ENCODE measurements at places on chromosomes 12 and 14.
A peak's percentile ranks its signal among the peaks of the same experiment; 100 is the strongest.

DNA sequence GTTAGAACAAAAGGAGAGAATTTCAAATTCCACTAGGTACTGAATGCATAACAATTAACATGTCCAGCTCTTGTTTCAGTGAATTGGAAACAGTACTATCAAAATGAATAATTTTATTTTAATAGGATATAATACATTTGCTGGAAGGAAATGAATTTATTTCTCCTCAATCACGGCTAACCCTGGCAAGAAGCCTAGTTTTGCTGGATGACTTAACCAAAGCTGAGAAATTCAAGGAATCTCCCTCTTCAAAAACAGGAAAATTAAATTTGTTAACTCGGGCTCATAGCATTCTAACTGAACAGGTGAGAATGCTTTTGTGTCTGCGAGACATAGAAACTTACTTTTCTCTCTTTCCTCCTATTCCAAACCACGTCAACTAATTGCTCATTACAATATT lies 163.5 kb upstream of the NEDD1 start:
- no peaks in the 10 kb centered on the region for H3K27me3 ChIP-seq
- H3K36me3 ChIP-seq = no peaks in the 10 kb centered on the region
- no peak for DNase-seq
- H3K27ac ChIP-seq = no peak overlapping the region
- no peaks in the 10 kb centered on the region for H3K4me1 ChIP-seq

GRCh38 chr14:99808515-99808914 lies 15.3 kb downstream of the EML1 start:
- H3K36me3 ChIP-seq = no peaks in the 10 kb centered on the region
- no peaks in the 10 kb centered on the region for H3K4me1 ChIP-seq
- DNase-seq = no peak
- H3K4me3 ChIP-seq = no peak overlapping the region
- H3K27ac ChIP-seq = no peak overlapping the region
- H3K27me3 ChIP-seq = no peaks in the 10 kb centered on the region

DNA sequence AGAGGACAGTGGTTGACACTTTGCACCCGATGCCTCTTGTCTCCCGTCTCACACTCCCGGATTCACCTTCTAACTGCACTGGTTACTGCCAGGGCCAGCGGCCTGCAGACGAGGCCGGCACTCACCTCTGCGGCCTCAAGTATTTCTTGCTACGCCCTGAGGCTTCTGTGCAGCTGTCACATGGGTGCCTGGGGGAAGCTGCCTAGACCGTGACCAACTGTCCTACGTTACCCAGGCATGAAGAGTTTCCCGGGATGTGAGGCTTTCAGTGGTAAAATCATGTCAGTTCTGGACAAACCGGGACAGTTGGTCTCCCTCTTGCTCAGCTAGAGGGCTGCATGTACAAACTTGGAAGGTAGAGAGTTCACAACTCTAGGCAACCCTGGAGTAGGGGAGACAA lies 274.5 kb downstream of the GLT1D1 start:
- no peaks in the 10 kb centered on the region for H3K4me1 ChIP-seq
- no peaks in the 10 kb centered on the region for H3K27me3 ChIP-seq
- no peaks in the 10 kb centered on the region for H3K36me3 ChIP-seq

GRCh38 chr12:103908877-103909276 lies 21.3 kb upstream of the HSP90B1 start:
- DNase-seq = peak; percentile 64
- no peaks in the 10 kb centered on the region for H3K27me3 ChIP-seq
- no peak overlapping the region for H3K4me3 ChIP-seq
- H3K27ac ChIP-seq = no peak overlapping the region

DNA sequence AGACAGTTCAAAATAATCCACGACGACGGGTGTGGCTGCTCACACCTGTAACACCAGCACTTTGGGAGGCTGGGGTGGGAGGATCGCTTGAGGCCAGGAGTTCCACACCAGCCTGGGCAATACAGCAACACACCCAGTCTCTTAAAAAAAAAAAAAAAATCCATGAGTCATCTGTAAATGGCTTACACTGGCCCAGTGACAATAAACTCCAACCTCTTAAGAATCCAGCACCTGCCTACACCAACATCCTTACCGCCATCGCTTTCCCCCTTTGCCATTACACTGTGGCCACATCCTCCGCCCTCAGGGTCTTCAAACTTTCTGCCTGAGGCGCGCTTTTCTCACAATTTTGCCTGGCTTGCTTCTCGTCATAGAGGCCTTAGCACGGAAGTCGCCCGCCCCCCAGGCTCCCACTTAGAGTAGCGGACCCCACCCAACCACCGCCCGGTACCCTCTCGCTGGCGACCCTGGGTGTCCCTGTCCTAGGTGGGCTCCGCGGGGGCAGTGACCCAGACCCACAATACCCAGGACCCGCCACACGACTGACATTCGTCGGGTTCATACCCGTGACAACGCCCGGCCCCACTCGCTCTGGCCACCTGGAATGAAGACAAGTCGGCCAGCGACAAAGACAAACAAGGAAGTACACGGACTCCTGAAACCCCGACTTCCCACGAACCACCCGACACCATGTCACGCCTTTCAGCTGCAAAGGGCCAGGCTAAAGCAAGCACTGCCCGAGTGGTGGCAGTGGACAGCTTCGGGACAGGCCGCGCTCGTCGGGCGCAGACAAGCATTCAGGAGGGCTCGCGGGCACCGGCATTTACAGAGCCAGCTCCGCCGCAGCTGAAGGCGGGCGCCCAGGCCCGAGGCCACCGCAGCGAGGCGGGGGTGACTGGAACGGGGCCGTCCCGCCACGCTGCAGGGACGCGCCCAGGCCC lies 636 bp downstream of the GOLGA3 start:
- DNase-seq = peak; percentile 31
- H3K4me1 ChIP-seq = no peaks in the 10 kb centered on the region
- H3K36me3 ChIP-seq = peaks cover 6% of the 10 kb centered on the region
- H3K27ac ChIP-seq = peak overlapping the region; percentile 39
- H3K4me3 ChIP-seq = peak overlapping the region; percentile 97

- H3K4me1 ChIP-seq = peaks cover 9% of the 10 kb centered on the region
- no peak overlapping the region for H3K27ac ChIP-seq
- H3K36me3 ChIP-seq = peaks cover 2% of the 10 kb centered on the region
- H3K4me3 ChIP-seq = peak overlapping the region; percentile 10
- H3K27me3 ChIP-seq = peaks cover 19% of the 10 kb centered on the region
These were observed 1.7 kb downstream of the CYP27B1 start for GRCh38 chr12:57765003-57765697.

- H3K27ac ChIP-seq = no peak overlapping the region
- H3K4me3 ChIP-seq = no peak overlapping the region
- H3K36me3 ChIP-seq = no peaks in the 10 kb centered on the region
- no peaks in the 10 kb centered on the region for H3K27me3 ChIP-seq
- DNase-seq = peak; percentile 18
These were observed 6.6 kb downstream of the ERBB3 start for GRCh38 chr12:56086608-56087007.

- no peak overlapping the region for H3K27ac ChIP-seq
- H3K4me1 ChIP-seq = no peaks in the 10 kb centered on the region
- DNase-seq = no peak
- no peak overlapping the region for H3K4me3 ChIP-seq
- H3K27me3 ChIP-seq = no peaks in the 10 kb centered on the region
These were observed 484.9 kb upstream of the ATP2B1 start for GRCh38 chr12:90193500-90193899.

DNA sequence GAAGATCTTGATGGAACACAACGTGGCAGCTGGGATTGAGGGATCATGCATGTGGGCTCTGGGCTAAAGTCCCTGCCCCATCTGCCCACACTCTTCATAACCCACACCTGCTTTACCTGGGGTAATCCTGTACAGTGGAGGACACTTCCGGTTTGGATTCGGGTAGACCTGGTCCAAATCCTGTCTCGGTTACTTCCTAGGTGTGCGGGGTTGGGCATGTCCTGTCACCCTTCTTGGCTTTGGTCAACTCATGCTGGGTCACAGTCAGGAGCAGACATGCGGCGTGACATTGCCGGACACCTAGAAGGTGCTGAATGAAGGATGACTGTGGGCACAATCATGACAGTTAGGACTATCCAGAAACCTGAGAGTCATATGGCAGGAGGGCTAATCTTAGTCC lies 30.7 kb upstream of the WSCD2 start:
- H3K4me3 ChIP-seq = no peak overlapping the region
- H3K27me3 ChIP-seq = no peaks in the 10 kb centered on the region
- peaks cover 8% of the 10 kb centered on the region for H3K4me1 ChIP-seq
- no peak overlapping the region for H3K27ac ChIP-seq
- no peaks in the 10 kb centered on the region for H3K36me3 ChIP-seq
- no peak for DNase-seq

- DNase-seq = no peak
- no peaks in the 10 kb centered on the region for H3K4me1 ChIP-seq
- H3K27me3 ChIP-seq = no peaks in the 10 kb centered on the region
These were observed 37.7 kb upstream of the GXYLT1 start for GRCh38 chr12:42182394-42182793.

GRCh38 chr12:91937706-91938105 lies 207.9 kb downstream of the BTG1 start:
- H3K4me1 ChIP-seq = no peaks in the 10 kb centered on the region
- no peaks in the 10 kb centered on the region for H3K27me3 ChIP-seq
- no peak overlapping the region for H3K27ac ChIP-seq
- no peak overlapping the region for H3K4me3 ChIP-seq

- no peaks in the 10 kb centered on the region for H3K36me3 ChIP-seq
- no peak overlapping the region for H3K27ac ChIP-seq
- H3K4me3 ChIP-seq = no peak overlapping the region
- no peaks in the 10 kb centered on the region for H3K27me3 ChIP-seq
- no peaks in the 10 kb centered on the region for H3K4me1 ChIP-seq
- DNase-seq = no peak
These were observed 1021.9 kb downstream of the LRFN5 start for GRCh38 chr14:42628602-42629001.

DNA sequence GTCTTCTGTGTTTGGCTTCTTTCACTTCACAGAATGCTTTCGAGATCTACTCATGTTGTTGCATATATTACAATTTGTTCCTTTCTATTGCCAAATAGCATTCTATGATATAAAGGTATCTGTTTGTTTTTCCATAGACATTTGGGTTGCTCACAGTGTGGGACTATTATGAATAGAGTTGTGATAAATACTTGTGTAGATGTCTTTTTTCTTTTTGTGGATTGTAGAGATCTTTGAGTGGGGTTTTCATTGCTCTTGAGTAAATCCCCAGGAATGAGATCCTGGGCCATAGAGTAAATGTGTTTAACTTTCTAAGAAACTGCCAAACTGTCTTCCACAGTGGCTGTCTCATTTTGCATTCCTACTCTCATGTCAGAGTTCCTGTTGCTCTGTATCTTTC lies 24.9 kb upstream of the CEBPE start:
- H3K36me3 ChIP-seq = peaks cover 2% of the 10 kb centered on the region
- no peak for DNase-seq
- H3K4me1 ChIP-seq = no peaks in the 10 kb centered on the region
- no peaks in the 10 kb centered on the region for H3K27me3 ChIP-seq

DNA sequence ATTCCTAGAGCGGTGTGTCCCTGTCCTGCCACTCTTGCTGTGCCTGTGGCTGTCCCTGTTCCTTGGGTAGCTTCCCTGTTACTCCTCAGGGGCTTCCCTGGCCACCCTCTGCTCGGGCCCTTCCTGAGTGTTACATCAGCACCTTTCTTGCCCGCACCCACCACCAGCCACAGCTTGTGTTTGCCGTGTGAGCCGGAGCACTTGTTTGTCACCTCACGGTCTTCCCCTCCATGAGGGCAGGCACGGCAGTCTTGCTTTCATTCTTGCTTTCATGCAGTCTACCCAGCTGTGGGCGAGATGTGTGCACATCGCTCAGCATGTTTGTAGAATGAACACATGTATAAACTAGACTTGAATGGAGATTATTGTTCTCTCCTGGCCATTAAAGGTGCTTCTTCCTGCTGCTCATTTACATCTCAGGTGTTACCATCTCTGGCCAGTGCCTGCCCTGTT lies 42.0 kb downstream of the TRAF3 start:
- DNase-seq = no peak
- H3K27me3 ChIP-seq = no peaks in the 10 kb centered on the region
- H3K36me3 ChIP-seq = no peaks in the 10 kb centered on the region
- H3K4me1 ChIP-seq = peaks cover 2% of the 10 kb centered on the region

DNA sequence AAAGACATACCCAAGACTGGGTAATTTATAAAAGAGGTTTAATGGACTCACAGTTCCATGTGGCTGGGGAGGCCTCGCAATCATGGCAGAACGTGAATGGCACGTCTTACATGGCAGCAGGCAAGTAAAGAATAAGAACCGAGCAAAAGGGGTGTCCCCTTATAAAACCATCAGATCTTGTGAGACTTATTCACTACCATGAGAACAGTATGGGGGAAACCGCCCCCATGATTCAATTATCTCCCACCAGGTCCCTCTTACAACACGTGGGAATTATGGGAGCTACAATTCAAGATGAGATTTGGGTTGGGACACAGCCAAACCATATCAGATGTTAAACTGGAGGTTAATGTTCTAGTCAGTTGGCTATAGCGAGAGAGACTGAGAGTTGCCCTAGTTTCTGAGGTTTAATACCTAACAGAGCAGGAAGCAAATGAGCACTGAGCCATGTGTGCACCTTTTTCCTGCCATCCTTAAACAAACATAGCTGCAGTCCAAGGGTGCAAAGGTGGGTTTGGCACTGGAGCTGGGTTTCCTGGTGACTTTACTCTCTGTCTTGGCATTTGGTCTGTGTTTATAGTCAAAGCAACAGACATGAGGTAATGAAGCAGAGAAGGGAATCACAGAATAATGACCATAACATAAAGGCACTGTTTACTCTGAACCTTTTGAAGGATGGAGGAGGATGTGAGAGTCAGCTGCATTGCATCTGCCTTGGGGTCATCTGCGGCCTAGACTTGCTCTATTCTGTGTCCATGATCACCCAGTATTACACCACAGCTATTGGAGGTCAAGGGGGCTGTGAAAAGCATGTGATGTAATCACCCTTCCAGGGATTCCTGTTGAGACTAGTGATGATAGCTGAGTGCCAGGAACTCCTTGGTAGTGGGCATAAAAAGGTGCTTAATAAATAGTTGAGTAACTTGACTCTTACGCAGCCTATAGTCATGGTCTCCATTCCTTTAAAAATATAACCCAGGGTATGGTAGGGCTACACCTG lies 83.6 kb upstream of the USP44 start:
- H3K27ac ChIP-seq = no peak overlapping the region
- no peaks in the 10 kb centered on the region for H3K36me3 ChIP-seq
- H3K4me1 ChIP-seq = no peaks in the 10 kb centered on the region
- H3K27me3 ChIP-seq = no peaks in the 10 kb centered on the region

- H3K36me3 ChIP-seq = no peaks in the 10 kb centered on the region
- peaks cover 2% of the 10 kb centered on the region for H3K4me1 ChIP-seq
- H3K27me3 ChIP-seq = no peaks in the 10 kb centered on the region
These were observed 38.7 kb downstream of the LGR5 start for GRCh38 chr12:71478270-71478669.

DNA sequence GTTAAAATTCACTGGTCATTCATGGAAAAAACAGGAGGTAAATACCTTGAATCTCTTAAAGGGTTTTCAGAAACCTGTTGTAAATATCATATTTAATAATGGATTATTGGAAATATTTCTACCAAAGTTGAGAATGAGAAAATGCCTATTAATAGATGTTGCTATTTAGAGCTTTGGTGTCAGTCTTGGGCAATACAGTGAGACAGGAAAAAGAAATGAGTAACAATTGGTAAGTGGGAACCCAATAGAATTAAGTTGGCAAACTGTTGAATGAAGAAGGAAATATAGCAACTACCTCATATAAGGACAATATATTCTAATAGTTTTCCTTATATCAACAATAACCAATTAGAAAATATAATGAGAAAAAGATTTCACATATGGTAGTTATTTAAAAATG lies 78.0 kb downstream of the ATF7IP start:
- H3K36me3 ChIP-seq = peaks cover 5% of the 10 kb centered on the region
- H3K4me1 ChIP-seq = no peaks in the 10 kb centered on the region
- H3K27ac ChIP-seq = no peak overlapping the region
- H3K27me3 ChIP-seq = no peaks in the 10 kb centered on the region

GRCh38 chr14:51302295-51303030 lies 62.4 kb downstream of the TMX1 start:
- no peak overlapping the region for H3K27ac ChIP-seq
- H3K36me3 ChIP-seq = no peaks in the 10 kb centered on the region
- H3K4me3 ChIP-seq = no peak overlapping the region
- H3K4me1 ChIP-seq = no peaks in the 10 kb centered on the region
- H3K27me3 ChIP-seq = no peaks in the 10 kb centered on the region

Measured in mesendoderm (in vitro differentiated cells).